ENCODE measurements at places on chromosomes 1 and 21.

DNA sequence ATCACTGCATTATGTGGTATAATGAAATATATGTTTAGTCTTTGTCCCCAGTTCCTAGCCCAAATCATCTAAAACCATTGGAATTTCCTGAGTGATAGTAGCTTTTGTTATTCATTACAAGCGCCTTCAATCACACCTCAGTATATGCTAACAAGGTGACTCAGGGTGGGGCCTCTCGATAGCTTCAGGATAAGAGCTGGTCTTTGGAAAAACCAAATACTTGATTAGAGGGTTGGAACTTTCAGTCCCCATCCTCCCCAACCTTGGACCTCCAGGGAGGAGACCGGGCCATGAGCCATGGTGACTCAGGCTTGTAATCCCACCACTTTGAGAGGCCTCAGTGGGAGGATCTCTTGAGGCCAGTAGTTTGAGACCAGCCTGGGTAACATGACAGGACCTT, 5.1 kb upstream of the BRDT start:
- no peak for DNase-seq

GRCh38 chr1:177703888-177704446, 265.9 kb downstream of the SEC16B start:
- DNase-seq = no peak

DNA sequence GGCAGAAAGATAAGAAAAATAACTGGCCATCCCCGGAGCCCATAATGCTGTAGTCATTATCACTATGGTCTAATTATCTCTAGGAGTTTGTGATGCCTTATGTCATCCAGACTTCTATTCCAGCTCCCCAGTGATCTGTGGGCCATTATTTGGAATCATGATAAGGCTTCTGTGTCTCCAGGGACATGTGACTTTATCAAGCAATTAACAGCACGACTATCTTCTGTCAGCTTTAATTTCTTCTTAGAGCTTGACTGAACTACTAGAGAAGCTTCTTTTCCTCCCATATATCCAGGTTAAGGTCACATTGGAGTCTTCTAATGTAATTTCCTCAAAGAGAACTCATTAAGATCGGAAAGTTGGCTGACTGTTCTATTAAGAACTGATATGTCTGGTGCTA, 100.4 kb downstream of the LHX8 start:
- no peak for DNase-seq

DNA sequence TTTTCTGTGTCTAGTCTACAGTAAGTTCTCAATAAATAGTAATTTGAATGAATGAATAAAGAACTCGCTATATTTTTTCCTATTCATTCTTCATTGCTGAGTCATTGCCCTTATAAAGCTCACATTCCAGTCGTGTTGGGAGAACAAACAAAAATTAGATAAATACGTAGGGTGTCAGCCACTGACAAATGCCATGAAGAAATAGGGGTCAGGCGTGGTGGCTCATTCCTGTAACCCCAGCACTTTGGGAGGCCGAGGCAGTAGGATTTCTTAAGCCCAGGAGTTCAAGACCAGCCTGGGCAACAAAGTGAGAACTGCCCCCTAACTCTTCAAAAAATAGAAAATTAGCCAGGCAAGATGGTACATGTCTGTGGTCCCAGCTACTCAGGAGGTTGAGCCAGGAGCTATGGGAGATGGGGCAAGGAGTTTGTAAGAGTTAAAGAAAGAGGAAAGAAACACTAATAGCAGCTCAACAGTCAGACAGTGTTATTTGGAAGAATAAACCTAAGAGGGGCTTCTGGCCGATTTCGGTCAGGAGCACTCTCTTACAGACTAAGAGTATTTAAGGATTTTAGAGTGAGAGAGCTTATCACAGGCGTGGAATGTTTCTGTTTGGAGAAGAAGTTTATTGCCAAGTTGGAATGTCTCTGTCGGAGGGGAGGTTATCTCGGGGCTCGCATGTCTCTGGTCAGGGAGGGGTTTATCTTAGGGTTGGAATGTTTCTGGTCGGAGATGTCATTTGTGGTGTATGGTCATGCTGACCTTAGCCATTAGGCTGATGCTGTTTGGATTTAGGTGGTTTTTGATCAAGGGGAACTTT, 1.8 kb upstream of the CHML start:
- no peak for DNase-seq

GRCh38 chr1:209539576-209539975, 43.9 kb upstream of the CAMK1G start:
- no peak for DNase-seq

GRCh38 chr1:240516069-240516468, 95.9 kb downstream of the GREM2 start:
- no peak for DNase-seq

All from NCI-H446 (cell line).